ENCODE measurements at places on chromosomes 6 and 20. TPM values are rescaled to one million over a fixed set of nuclear protein-coding genes. Genes with fewer than 3 reads are reported as not detected.
A peak's percentile ranks its signal among the peaks of the same experiment; 100 is the strongest.

TINAG gene
- total RNA-seq = not detected

DDX43 gene
- total RNA-seq = not detected

- no peak for DNase-seq
Measured at GRCh38 chr6:72792692-72793091, 170.8 kb downstream of the KCNQ5 start.

- DNase-seq = no peak
Measured at GRCh38 chr6:57432919-57433684, 115.7 kb downstream of the PRIM2 start.

GRCh38 chr6:132888701-132889100 is 74.3 kb downstream of the RPS12 start:
- DNase-seq = no peak

DNA sequence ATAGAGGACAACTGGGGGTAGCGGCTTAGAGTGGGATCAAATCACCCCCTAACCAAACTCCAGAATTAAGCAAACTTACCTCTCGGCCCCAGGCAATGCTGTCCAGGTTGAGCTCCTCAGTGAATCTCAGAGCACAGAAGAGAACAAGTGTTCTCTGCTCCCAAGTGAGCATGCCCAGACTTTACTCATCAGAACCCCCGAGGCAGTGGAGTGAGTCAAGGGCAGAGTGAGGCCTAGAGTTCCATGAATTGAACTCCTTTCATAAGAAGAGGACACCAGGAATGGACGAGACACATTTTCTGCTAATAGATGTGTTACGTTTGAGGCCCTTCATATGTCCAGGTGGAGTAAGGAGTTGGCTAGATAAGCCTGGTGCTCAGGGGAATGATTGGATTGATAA is 134.0 kb upstream of the DTNBP1 start:
- no peak for DNase-seq

EBF4 gene
- 5.2 TPM for total RNA-seq

GRCh38 chr6:75436869-75437268 is 56.7 kb downstream of the FILIP1 start:
- no peak for DNase-seq

GRCh38 chr6:29590218-29590808 is 5.4 kb downstream of the OR2H2 start:
- no peak for DNase-seq

DNA sequence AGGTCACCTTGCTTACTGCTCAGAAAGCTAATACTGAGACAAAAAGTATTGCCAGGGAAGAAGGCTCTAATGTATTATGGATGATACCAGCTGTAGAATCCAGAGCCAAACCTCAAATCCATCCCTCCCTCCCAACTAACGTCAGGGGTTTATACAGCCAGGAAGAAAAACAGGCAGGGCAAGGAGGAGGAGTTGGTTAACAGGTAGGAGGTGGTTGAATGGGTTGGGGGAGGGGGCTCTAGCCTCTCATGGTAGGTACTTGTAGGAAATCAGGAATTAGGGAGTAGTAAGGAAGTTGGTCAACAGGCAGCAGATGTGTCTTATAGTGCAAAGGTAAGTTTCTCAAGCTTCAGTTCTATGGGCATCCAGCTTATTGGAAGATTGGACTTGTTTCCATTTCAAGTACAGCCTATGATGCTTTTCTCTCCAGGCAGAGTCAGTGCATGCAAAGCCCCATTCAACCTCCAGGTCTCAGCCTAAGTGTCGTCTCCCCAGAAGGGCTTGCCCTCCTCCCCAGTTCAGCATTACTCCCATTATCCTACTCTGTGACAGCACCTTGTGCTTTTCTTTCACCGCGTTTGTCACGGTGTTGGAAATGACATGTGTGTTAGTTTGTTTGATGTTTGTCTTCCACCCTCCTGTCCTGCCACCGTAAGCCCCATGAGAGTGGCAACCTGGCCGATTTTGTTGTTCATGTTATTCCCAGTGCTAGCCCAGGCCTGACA is 38.1 kb downstream of the PNLDC1 start:
- no peak for DNase-seq

CST11 gene
- total RNA-seq = not detected

GRCh38 chr6:48835421-48835958 is 627.6 kb downstream of the MMUT start:
- DNase-seq = no peak

CD40 gene
- 0.12 TPM for total RNA-seq

KHDC1L gene
- not detected for total RNA-seq

LSM14B gene
- total RNA-seq = 146 TPM

SMOC2 gene
- not detected for total RNA-seq

DNA sequence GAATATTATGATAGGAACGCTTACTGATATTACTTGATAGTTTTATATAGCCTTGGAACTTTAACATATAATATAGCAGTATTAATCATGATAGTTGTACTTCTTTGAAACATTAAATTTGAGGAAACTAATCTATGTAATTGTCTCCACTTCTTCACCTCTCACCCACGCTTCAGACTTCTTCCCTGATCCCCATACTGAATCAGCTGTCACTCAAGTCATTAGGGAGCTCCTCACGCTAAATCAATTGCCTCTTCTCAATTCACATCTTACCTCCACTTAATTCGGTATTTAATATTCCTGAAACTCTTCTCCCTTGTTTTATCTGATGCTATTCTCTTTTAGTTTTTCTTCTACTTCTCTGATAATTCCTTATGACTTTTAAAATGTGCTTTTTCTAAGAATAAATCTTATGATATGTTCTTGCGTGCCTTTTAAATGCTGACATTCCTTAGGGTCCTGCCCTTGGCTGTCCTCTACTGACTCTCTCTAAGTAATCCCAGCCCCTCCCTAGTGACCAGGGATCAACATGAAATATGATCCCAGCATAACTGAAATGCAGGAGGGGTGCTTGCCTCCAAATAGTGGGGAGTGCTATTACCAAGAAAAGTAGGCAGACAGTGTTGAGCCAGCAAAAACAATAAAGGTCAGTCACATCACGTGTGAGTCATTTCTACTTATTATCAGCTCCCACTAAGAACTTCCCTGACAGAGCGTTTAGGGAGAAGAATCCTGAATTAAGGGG is 9.9 kb downstream of the ANKRD66 start:
- peak; percentile 15 for DNase-seq

DNA sequence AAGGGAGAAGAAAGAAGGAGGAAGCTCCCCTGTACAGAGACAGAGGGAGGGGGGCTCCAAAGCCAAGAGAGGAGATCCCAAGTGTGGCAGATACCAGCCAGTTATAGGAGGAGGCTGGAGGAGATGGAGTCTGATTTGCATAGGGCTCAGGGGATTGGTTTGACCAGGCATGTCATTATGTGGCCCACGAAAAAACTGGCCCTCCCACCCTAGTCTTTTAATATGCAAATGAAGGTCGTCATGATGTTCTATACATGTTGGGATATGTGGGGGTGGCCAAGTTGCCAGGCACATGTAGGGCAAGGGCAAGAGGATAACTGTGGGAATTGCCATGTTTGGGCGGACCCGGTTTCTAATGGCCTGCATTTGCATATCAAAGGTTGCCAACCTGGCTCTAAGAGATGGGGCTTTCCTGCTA is 17.6 kb upstream of the ZFP64 start:
- DNase-seq = no peak
